ENCODE measurements at places on chromosomes 4 and X.

GRCh38 chr4:86816501-86817273 lies 32.5 kb downstream of the SLC10A6 start:
- DNase-seq: no peak

- no peak for DNase-seq
Observed at GRCh38 chr4:55444827-55445226, 49.1 kb downstream of the TMEM165 start.

DNA sequence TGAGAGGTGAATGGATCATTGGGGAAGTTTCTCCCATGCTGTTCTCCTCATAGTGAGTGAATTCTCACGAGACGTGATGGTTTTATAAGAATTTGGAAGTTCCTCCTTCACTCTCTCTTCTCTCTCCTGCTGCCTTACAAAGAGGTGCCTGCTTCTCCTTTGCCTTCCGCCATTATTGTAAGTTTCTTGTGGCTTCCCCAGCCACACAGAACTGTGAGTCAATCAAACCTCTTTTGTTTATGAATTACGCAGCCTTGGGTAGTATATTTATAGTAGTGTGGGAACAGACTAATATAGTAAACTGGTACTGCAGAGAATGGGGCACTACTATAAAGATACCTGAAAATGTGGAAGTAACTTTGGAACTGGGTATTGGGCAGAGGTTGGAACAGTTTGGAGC lies 7.8 kb upstream of the CTAG2 start:
- no peak for DNase-seq

GRCh38 chr4:76802236-76803021 lies 95.5 kb downstream of the SOWAHB start:
- DNase-seq: no peak

- DNase-seq: no peak
Observed at GRCh38 chrX:110989447-110989846, 106.5 kb upstream of the PAK3 start.

DNA sequence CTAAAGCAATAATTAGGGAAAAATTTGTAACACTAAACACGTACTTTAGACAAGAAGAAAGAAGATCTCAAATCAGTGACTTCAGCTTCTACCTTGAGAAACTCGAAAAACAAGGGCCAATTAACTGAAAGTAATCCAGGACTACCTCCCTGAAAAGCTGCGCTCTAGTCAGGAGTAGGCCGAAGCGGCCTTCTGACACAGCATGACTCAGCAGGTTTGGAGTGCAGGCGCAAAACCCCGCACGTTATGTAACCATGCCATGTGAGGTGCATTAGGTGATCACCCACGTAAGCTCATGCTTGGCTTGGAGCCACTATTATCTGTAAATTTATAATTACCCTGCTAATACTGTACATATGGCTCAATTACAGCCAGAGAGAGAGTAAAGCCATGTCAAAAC lies 52.8 kb upstream of the CCDC149 start:
- DNase-seq: no peak

GRCh38 chr4:27129871-27130366 lies 269.3 kb downstream of the STIM2 start:
- no peak for DNase-seq

DNA sequence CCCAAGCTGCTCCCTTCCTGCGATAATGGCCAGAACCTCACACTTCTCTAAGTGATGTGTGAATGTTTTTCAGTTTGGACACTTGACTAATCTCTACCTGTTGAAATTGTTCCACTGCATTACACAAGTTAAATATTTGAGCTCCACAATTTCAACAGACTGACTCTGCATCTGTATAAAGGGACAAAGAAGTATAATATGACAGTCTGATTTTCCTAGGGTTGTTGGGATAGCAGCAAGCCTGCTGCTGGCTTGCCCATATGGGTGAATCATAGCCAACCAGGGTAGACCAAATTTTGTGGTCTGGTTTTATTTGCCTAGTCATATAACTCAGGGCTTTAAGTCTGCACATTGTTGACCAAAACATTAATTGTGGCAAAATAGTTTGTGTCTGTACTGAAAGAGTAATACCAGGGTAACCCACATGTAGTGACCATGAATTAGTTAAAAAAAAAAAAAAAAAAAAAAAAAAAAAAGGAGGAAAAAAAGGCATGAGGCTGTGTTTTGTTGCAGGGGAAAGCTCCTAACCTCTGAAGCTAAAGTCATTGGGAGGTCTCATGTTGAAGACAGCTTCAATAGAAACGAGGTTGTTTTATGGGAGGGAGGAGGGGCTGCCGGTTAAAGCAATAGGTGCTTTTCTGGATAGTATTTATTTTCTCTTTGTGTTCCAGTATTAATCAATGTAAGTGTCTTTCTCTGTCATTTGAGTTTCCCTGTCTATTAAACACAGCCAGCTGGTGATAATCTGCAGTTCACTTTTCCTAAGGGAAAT lies 534.2 kb downstream of the RAB28 start:
- DNase-seq: no peak

DNA sequence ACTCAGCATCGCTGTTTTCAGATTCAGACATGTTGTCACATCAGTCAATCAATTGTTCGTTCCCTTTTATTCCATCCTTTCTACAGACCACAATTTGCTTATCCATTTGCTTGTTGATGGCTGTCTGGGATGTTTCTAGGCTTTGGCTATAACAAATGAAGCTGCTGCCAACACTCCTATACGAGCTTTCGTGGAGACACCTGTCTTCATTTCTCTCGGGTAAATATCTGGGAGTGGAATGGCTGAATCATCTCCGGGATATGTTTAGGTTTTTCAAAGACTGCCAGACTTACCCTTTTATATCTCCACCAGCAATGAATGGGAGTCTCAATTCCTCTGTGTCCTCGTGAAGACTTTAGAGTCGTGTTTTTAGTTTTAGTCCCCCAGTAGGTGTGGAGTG lies 118.9 kb downstream of the SORCS2 start:
- DNase-seq: no peak

GRCh38 chrX:74656079-74656745 lies 41.8 kb upstream of the RLIM start:
- DNase-seq: no peak

DNA sequence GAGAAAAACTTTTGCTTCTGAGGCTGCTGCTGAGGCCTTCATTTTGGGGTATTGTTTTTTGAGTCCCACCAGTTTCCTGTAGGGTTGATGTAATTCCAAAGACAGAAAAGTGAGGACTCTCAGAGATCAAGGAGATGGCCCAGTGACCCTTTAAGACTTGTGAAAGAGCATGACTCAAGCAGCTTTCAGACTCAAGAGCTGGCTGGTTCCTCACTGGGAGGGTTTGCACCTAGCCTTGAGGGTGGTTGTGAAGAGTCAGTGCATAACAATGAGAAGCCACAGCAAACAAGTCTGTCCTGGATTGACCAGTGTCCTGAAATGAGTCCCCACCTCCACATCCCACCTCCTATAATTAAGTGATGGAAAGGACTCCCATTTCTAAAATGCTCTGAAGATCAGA lies 89.2 kb downstream of the NHS start:
- no peak for DNase-seq

GRCh38 chrX:48509619-48510018 lies 827 bp downstream of the PORCN start:
- no peak for DNase-seq

DNA sequence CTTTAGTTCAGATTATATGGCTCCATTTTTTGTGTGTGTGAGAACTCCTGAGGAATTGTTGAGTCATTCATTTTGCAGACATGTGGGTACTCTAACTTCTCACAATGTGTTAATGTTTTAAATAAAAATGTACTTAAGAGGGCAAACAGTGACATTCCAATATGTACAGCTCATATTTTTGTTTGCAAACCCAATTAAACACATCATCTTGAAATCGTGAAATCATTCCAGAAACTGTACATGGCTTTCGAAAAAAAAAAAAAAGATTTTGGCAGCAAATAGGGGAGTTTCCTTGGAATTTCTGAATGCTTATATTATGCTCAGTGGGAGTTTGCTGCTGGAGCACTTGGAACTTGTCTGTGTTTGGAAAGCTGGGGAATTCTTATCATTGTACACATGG lies 85.0 kb downstream of the HPGD start:
- DNase-seq: no peak

DNA sequence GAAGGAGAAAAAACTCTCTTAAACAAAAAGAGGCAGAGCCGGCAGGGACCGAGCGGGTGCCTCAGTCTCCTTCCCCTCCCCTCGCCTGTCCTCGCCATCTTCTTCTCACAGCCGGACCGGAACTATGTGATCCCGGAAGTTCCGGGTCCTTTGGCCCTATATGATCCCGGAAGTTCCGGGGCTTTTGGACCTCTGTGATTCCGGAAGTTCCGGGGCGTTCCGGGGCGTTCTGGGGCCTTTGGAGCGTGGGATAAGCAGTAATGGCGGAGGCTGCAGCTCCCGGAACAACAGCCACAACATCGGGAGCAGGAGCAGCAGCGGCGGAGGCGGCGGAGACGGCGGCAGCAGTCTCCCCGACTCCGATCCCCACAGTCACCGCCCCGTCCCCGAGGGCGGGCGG lies 98.9 kb upstream of the MED14 start:
- no peak for DNase-seq

DNA sequence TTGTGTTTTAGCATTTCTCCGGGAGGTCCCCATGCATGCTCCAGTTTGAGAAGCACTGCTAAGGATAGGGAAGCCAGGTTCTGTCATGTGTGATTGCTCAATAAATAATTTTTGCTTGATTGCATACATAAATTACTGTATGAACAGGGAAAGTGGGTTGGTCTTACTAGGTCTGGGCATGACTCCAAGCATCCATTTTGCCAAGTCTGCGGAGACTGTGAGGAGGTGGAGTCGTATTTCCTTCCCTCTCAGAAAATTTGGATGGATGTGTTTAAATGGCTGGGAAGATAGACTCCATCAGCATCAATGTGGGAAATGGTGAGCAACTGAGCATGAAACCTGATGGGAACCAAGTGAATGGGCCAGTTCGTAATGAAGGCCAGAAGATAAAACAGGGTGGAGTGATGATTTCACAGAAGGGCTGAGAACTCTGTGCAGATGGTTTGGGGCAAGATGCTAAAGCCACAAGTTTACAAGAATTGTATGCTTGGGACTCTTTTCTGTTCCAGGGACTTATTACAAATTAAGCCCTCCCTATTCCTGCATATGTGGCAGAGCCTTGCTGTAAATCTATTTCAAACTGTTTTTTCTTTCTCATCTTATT lies 84.1 kb downstream of the NHS start:
- DNase-seq: no peak

DNA sequence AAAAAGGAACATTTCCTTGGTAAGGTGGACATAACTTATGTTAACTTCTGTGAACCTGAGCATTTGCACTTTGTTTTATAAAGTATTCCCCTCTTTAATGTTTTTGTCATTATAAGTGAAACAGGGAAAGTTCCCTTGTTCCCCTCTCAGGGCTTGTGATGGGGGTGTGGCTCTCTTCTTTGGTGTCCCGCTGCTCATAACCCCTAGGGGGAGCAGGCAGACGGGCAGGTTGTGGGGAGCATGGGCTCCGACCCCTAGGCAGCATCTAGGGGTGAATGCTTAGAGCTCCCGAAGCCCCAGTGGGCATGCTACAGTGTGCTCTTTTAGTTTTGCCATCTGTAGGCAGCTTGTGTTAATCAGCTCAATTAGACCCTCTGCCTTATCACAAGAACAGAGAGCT lies 200.4 kb downstream of the DACH2 start:
- no peak for DNase-seq

- peak; percentile 11 for DNase-seq
Observed at GRCh38 chrX:47311932-47312774, 58.2 kb upstream of the ZNF157 start.

DNA sequence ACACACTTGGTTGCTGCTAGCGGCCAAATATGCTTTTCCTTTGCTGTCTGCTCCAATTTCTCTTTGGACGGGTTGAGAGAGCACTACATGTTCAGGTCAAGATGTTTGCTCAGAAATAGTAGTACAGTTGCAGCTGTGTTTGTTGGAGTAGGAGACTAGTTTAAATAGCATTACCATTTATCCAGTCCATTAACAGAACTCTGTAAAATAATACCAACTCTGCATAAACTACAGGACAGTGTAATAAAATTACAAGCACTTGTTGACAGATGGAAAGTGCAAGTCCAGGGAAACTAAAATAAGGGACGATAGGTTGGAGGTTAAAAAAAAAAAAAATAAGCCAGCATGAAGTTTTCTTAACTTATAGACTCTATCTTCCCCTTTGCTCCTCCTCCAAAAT lies 20.2 kb downstream of the SLIT2 start:
- no peak for DNase-seq

DNA sequence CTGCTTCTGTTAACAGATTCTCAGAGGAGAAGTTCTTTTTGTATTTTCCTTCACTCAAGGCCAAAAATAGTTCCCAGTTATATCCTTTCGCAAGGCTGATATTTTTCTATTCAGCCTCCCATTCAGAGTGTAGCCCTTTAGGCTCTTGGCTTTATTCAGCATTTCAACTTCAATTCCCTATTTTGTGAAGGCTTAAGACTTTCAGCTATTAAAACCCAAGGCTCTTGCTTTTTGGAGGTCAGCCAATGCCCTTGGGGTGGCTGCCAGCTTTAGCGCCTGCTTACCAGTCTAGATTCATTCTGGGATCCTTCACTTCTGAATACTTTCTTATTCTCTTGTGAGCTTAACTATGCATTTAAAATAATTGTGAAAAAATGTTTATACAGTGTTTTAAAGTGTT lies 57.3 kb upstream of the ADGRA3 start:
- no peak for DNase-seq

DNA sequence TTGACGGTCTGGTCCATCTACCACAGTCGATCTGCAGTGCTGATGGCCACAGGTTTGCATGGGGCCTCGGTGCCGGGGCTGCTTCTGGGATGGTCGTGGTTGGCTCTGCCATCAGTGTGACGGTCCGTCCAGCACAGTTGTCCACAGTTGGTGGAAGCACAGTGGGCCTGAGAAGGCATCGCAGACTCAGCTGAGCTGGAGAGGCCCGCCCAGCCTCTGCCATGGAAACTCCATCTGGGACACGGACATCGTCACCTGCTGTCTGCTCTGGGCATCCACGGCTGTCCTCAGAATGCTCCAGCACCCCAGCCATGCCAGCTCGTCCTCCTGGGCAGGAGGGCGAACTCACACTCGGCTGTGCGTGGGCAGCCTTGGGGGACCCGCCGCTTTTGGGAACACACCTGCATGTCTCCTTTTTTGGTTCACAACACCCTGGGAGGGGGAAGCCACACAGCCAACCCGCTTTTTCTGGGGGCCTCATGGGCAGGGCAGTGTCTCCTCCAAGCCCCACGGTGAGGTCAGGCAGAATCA lies 33.0 kb downstream of the ABLIM2 start:
- DNase-seq: no peak

DNA sequence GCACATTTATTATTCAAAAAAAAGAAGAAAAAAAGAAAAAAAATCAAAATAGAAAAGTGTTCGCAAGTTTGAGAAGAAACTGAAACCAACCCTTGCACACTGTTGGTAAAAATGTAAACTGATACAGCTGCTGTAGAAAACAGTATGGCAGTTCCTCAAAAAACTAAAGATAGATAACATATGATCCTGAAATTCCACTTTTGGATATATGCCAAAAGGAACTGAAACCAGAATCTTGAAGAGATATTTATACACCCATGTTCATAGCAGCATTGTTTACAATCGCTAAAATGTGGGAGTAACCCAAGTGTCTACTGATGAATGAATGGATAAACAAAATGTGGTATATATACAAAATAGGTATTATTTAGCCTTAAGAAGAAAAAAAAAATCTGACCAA lies 155.4 kb downstream of the TBCK start:
- no peak for DNase-seq

- no peak for DNase-seq
Observed at GRCh38 chr4:22031423-22031822, 82.9 kb upstream of the KCNIP4 start.
